ENCODE measurements at places on chromosomes 2 and 18.

GRCh38 chr18:11064106-11064505 is 85.3 kb downstream of the PIEZO2 start:
- DNase-seq: no peak

DNA sequence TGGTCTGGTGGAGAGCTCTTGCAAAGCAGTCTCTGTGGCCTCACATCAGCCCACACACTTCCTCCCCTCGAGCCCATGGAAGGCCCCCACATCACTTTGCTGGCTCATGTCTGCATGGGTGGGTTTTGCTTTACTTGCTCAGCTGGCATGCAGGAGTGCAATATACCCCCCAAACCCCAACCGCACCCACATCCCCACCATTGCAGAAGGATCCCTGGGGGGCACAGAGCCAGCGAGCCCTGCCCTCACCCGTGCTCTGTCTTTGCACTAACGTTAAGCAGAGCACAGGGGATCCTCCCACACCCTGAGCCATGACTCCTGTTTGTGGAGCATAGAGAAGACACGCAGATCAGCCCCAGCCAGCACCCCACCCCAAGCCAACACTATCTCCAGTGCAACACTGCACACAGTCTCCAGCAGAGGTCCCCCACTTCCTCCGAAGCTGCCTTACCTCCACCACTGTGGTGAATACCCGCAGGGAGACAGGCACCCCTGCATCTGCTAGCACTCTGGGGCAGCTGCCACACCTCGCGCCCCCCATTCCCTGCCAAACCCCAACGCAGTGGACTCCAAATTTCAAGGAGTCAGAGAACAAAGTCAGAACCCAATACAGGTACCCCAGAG is 177.8 kb upstream of the RGPD4 start:
- DNase-seq: no peak

GRCh38 chr2:239318151-239318611 is 82.6 kb downstream of the HDAC4 start:
- no peak for DNase-seq

GRCh38 chr2:69619725-69620124 is 23.8 kb downstream of the AAK1 start:
- no peak for DNase-seq

GRCh38 chr2:11502740-11503292 is 31.0 kb upstream of the GREB1 start:
- no peak for DNase-seq

DNA sequence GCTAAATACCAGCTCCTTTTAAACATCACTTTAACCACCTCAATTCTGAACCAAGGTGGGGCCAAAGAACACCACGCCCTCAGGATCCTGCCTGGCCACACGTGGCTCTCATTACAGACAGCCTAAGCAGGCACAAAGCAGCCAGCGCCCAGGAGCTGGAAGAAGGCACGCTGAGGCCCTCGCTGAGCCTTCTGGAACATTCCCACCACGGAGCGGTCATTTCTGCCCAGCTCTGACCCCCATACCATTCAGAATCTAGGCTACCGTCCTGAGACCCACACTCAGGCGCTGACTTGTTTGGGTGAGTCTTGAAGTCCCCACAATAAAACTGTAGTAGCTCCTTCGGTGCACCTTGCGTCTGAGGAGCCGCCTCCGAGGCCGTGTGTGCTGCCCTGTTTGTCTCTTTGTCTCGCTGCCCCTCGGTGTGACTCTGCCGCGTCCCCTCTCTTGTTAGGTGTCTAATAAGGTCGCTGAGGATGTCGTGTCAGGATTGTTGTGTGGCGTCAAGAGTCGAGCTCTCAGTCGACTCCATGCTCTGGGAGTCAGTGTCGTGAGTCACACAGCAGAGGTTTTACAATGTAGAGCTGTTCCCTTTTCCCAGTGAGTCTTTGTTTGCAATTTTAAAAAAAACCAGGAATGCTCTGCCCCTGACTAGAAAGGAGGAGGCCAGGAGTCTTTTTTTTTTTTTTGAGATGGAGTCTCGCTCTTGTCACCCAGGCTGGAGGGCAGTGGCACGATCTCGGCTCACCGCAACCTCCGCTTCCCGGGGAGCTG is 242.4 kb downstream of the KLHL29 start:
- DNase-seq: no peak

- no peak for DNase-seq
These were observed 126.1 kb upstream of the FAM117B start for GRCh38 chr2:202508686-202509085.

DNA sequence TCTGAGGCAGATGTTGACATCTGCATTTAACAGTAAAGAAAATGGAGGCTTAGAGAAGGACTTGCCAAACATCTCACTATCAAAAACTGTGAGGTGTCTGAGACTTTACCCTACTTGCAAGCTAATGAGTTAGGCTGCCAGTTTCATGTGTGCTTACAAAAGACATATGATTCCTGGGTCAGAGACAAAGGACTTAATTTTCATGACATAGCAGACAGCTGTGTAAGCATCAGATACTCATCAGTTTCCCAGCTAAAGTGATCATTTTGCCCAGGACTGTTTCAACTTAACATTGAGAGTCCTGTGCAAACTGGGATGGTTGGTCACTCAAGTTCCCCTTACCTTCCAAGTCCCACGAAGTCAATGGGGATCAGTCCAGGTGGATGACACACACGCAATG is 18.9 kb upstream of the DAPL1 start:
- no peak for DNase-seq

GRCh38 chr2:112846031-112846430 is 9.5 kb upstream of the IL1B start:
- no peak for DNase-seq

DNA sequence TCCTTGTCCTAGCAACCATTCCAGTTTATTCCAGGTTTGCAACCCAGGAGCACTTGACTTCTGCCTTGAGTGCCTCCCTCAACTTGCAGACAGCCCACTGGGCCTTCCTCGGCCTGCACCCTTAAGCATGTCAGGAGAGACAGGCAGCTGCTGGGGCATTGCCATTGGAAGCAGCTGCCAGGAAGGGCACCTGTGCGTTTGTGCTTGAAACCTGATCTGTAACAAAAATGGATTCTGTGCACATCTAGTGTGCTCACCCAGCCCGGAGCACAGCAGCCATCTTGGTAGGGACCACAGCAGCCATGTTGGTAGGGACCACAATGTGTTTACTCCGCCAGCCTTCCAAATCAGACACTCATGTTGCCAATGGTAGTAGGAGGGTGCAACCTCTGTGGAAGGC is 44.3 kb upstream of the GLI2 start:
- DNase-seq: no peak

DNA sequence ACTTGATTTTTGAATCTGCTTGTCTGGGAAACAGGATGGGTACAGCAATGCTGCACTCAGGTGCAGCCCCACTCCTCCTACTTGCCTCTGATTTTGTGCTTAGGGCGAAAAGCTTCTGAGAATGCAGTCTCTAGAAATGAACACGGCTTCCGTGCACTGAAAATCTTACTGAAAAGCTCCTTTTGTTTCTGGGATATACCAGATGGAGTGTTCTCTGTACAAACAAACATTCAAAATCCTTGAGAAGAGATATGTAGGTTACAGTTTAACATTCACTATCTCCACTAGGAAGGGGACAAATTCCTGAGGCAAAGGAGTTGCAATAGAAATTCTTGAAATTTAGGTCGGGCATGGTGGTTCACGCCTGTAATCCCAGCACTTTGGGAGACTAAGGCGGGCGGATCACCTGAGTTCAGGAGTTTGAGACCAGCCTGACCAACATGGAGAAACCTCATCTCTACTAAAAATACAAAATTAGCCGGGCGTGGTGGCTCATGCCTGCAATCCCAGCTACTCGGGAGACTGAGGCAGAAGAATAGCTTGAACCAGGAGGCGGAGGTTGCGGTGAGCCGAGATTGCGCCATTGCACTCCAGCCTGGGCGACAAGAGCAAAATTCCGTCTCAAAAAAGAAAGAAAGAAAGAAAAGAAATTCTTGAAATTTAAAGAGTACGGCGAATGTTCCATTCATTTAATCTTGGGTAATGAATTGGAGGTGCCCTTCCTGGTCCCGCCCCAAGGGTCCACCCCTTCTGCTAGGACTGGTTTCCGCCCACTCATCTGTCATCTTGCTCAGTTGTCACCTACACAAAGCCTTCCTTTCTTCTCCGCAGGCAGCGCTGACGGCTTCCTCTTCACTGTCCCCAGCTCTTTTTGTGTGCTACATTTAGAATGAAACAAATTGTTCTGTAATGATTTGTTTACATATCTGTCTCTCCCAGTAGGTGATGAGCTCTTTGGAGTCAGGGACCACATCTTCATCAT is 92.4 kb downstream of the SOCS6 start:
- no peak for DNase-seq

DNA sequence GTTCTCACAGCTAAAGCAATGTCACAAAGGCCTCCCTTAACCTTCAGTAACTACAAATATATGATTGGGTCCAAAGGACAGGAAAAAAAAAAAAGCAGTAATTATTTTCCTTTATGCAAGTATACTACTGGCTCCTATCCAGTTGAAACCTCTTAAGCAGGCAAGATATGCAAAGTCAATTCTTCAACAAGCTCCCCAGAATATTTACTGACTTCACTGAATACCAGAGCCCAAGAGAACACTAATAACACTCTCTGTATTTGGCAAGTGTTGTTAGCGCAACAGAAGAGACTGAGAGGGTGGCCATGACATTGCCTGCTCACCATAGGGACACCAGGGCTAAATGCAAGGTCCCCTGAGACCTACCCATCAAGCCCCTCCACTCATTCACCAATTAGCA is 74.5 kb downstream of the AP1S3 start:
- no peak for DNase-seq

DNA sequence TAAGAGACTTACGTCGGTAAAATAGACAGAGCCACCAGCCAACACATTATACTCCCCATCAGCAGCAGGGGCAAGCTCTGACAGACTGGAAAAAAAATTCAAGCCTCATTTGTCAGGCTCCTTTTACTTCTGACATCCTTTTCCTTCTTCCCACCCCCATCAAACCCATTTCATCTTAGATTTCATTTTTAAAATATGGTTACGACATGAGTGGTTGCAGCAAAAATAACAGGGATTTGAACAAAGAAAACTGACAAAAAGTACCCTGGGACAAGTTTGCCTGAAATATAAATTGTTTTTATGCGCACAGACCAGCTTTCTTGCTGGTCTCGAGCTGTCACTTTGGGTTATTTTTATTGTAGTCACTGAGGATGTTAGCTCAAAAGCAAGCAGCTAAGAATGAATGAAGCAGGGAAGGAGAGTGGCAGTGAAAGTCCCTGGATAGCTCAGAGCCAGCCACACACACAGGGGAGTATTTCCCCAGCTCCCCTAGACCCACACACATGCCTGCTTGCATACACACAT is 30.7 kb upstream of the LINC00305 start:
- no peak for DNase-seq

- no peak for DNase-seq
These were observed 678 bp downstream of the CYP27C1 start for GRCh38 chr2:127219171-127220070.

- DNase-seq: no peak
These were observed 200.5 kb downstream of the ACKR3 start for GRCh38 chr2:236769981-236770671.
